ENCODE measurements at places on chromosomes 4 and X.

GRCh38 chr4:140308366-140309123 lies 64.9 kb upstream of the SCOC start:
- DNase-seq: no peak

GRCh38 chrX:120672389-120672788 lies 42.5 kb upstream of the C1GALT1C1 start:
- no peak for DNase-seq

GRCh38 chrX:20116087-20116576 lies 575 bp downstream of the MAP7D2 start:
- DNase-seq: no peak

GRCh38 chrX:72621625-72622485 lies 49.2 kb upstream of the HDAC8 start:
- no peak for DNase-seq

DNA sequence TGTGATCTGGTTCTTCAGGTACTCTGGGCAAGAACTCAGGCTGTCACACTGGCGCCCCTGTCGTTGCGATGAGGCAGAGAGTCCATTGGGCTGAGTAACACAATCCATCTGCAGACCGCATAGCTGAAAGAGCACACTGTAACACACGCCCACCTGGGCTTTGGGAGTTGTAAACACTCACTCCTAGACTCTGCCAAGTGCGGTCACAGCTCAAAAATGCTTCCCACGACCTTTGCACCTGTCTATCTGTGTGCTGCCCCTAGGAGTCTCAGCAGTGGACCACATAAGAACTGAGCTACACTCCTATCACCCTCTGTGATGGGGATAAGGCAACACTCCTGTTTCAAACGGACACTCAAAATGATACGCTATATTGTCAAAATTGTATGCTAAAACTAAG lies 2028.3 kb downstream of the PCDH7 start:
- DNase-seq: no peak

DNA sequence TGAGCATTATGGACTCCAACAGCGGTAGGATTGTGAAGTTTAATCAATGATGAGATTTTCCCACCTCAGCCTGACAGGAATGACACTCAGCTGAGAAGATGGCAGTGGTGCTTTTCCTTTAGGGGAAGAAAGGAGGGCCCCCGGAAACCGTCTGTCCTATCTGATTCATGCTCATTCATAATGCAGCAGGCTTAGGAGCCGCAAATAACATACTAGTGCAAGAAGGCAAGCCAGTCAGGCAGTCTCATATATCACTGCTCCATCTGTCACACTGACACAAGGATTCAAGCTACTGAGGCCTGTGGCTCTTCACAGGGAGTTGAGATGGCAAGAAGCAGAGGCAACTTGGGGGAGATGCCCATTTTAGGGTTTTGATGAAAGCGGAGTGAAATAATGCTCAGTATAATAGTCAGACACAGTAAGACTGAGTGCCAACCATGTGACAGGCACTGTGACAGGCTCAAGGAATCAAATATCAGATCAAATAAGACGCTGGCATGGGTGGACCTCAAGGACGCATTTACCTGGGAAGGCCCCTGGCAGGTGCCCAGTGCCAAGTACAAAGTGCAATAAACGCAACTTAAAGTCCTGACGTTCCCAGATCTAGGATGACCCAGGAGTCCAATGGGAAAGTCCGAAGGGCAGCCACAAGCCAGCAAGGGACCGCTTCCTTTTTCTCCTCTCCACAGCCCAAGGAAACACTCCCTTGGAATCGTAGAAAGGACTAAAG lies 63.4 kb downstream of the FHDC1 start:
- DNase-seq: no peak

- DNase-seq: no peak
These were observed at the start of gene HHIP for GRCh38 chr4:144645631-144646522. Gene HHIP, plus strand, starts transcription at chr4:144646156. Its CDS starts 520 bp downstream, at chr4:144646676.

- DNase-seq: no peak
These were observed 747.6 kb downstream of the PCDH7 start for GRCh38 chr4:31467781-31468180.

DNA sequence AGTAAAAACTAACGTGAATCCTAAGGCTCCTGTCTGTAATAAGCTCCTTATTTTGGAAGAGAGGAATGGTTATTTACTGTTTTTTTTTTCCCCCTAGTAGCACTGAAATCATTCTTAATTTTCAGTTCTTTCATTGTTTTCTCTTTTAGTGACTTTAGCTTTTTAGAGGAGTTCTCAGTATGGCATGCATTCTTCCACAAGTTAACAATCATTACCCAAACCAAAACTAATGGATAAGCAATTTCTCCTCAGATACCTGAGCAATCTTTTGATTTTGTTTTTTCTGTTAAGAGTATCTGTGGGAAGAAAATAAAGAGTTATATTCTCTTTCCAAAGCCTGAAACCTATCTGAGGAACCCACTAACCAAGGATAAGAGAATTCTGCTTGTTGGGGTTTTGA lies 16.7 kb upstream of the PPA2 start:
- no peak for DNase-seq

DNA sequence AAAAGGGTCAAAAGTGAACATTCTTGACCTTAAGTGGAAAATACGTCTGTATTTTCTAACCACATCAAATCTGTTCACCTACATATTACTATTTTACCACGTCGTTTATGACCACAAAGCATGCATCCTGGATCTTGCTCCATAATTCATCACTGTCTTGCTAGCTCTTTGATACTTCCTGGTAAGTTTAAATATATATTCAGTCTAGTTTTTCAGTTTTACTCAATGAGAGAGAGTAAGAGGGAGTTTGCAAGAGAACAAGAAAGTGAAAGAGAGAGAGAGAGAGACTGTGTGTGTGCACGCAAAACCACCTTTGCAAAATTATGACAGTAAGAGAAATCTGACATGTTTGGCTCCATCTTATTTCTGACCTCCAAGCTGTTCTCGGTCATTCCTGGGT lies 173.7 kb upstream of the GALNTL6 start:
- no peak for DNase-seq

DNA sequence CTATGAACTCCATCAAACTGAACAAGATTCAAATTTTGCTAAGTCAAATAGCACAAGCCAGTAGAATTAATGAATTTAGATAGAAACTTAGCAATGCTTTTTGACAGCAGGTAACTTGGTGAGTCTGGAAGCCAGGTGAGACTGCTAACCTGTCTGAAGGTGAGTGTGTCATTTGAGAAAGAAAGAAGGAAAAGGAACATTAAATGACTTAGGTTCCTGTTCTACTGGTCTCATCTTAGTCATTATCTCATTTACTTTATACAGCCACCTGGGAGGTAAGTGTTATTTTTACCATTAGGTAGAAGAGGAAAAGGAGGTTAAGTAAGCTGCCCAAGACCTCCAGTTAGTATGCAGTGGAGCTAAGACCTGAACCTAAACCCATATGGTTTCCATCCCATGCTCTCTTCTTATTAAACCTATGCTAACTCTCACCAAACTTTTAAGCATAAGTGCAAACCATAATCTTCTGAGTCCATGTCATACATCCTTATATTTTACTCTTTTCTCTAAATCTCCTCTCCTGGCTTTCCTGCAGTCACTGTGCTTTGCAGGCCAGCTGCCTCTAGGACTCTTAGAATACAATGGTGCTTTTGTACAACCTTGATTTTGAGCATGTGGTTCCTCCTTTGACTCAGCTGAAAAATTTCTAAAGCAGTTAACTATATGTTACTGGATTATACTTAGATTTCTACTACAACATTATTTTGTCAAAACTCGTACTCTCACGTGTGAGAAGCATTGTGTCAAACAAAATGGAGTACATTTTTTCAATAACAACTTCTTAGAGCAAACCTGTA lies 68.5 kb downstream of the ATP10D start:
- no peak for DNase-seq

- no peak for DNase-seq
These were observed 1.1 kb downstream of the TIMP1 start for GRCh38 chrX:47583240-47583861.

- DNase-seq: no peak
These were observed 56.9 kb upstream of the CBR4 start for GRCh38 chr4:169066934-169067333.

DNA sequence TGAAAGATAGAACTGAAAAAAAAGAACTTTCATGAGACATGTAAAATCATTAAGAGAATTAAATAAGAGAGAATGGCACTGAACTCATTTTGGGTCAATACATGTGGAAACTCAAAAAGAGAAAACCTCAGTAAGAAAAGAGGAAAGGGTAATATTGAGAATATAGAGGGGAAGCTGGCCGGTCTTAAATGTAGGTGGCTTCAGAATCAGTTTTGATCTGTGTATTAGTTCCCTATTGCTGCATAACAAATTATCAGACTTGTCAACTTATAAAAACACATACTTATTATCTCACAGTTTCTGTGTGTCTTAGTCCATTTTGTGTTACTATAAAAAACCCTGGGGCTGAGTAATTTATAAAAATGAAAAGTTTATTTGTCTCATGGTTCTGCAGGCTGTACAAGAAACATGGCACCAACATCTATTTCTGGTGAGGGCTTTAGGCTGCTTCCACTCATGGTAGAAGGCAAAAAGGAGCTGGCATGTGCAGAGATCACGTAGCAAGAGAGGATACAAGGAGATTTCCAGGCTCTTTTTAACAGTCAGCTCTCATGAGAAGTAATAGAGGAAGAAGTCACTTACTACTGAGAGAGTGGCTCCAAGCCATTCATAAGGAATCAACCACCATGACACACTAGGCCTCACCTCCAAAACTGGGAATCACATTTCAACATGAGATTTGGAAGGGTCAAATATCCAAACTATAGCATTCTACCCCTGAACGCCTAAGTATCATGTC lies 29.6 kb downstream of the SATL1 start:
- no peak for DNase-seq

DNA sequence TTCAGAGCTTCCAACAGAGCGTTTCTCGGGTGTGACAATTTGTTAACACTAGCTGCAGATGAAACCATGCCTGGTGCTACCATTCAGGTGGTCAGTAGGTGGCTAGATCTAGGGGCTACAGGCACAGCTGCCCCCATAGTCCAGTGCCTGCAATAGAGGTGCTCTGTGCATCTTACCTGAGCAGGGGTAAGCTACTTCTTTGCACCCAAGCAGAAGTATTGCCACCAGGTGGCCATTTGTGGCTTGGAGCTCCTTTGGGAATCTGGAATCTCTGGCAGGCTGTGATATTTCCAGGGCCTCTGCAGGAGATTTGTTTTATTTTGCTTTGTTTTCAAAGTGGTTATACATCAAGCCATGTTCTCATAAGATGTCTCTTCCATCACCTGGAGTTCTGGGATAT lies 170.7 kb upstream of the PUDP start:
- DNase-seq: no peak

DNA sequence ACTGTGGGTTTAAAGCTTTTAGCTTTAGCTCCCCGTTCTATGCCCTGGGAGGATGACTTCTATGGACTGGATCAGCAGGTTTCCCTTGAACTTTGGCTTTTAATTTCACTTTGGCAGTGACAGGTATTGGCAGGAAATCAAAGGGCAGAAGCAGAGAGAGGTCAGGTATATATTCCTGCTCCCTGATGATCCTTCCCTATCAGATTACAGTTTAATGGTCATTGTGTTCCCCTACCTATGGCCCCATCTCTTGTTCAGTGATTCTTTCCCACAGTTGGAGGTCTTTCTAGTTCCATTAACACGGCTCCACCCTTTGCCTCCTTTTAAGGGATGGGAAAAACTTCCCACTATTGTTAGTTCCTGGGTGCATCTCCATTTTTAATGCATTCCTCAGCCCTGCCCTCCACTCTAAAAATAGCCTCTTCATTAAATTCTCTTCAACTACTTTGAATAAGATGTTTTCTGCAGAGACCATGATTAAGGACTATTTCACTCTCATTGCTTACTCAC lies 107.8 kb upstream of the TMEM47 start:
- DNase-seq: no peak

GRCh38 chr4:140937866-140938265 lies 181.7 kb upstream of the TBC1D9 start:
- DNase-seq: no peak

DNA sequence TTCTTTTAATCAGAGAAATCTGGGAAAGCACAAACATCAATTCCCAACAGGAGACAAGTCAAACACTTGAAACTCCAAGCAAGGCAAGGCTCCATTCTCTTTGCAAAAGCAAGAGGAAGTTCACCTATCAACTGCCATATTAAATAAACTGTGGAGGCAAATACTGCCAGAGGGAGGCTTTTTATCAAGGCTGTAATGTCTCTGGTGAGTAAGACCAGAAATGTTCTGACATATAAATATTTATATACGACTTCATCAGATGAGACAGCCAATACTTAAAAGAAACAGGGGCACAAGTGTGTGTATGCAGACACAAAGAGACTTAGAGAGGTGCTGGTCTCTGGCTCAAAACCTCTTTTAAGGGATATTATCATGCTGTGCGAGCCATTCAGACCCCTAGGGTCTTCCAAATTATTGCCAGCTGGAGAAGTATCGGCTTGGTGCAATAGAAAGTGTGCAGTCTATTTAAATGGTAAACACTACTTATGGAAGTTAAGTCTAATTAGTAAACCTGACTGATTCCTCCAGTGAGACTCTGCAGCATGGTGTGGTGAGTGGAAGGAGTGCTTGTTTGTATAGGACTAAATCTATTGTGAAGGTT lies 24.4 kb downstream of the DCX start:
- DNase-seq: no peak

- no peak for DNase-seq
These were observed 55.4 kb downstream of the HUWE1 start for GRCh38 chrX:53631156-53631555.

GRCh38 chr4:112759313-112759712 lies 122.4 kb downstream of the LARP7 start:
- DNase-seq: no peak

- no peak for DNase-seq
These were observed 203.6 kb upstream of the MAMLD1 start for GRCh38 chrX:150159537-150159936.

DNA sequence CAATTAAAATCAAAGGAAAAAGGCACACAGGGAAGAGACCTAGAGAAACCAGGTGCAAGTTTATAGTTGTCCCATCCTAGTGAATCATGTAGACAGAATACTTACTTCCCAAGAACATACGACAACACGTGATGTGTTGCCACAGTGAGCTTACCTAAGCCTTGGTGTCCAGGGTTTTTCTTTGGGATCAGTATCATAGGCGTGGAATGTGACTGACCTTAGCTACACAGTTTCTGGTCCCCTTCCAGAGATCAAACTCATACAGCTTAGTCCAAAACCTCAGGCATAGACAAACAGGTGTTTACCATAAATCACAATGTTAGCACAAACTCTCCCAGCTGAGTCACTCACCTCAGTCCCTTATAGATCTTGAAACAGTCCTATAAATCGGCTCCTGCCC lies 17.7 kb downstream of the SLC25A31 start:
- DNase-seq: no peak

- no peak for DNase-seq
These were observed 5.7 kb downstream of the RAB40A start for GRCh38 chrX:103513476-103514108.
